ENCODE measurements at places on chromosomes 6 and 20.

GRCh38 chr6:72835749-72836148 is 213.9 kb downstream of the KCNQ5 start:
- DNase-seq, result no peak

DNA sequence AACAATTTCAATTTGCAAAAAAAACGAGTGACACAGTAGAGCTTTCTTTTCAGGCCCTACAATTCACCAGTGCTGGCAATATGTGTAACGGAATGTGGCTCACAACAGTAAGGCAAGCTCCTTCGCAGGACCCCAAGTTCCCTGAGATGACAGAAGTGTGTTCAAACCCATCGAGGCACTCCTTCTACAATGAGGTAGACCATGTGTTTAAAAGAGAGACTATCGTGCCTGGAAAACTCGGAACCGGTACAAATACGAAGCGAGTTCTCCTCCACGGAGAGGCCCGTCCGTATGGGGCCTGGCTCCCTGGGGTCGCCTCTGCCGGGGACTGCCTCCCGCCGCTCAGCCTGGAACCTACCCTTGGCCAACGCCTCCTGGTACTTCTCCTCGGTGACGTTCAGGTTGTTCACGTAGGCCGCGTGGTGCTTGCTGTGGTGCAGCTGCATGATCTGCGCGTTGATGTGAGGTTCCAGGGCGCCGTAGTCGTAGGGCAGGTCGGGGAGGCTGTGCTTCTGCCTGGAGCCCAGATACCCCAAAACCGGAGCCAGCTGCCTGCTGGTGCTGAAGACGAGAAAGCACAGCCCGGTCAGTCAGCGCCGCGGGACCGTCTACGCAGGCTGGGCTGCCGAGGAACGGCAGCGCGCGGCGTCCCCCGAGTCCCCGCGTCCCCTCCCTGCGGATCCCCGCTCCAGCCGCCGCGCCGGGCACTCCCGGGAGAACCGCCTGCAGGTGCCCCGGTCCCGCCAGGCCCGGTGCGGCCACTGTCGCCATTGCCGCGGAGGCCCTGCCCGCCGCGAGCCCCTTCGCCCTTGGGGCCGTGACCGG is 526 bp downstream of the SOD2 start:
- DNase-seq, result peak; percentile 24

- no peak for DNase-seq
These were observed 632.7 kb upstream of the PTCHD4 start for GRCh38 chr6:48743738-48744137.

- no peak for DNase-seq
These were observed 53.5 kb upstream of the BMP6 start for GRCh38 chr6:7672066-7673062.

GRCh38 chr6:45844986-45845385 is 170.7 kb downstream of the CLIC5 start:
- DNase-seq, result no peak

DNA sequence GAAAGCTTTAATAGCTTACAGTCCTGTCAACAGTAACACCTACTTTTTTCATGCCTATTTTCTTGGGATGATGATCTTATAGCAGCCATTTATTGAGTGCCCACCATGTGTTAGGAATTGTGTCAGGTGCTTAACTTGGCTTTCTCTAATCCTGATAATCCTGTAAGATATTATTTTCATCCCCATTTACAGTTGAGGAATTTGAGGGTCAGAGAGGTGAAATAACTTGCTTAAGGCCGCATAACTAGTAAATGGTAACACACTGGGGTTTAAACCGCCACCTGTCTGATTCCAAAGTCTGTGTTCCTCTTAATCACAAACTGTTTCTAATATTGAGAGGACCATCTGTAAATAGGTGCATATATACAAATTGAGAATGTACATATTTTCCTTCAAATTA is 55.5 kb downstream of the NCOA3 start:
- DNase-seq, result no peak

- no peak for DNase-seq
These were observed 720.4 kb upstream of the CHD6 start for GRCh38 chr20:42338294-42339201.

DNA sequence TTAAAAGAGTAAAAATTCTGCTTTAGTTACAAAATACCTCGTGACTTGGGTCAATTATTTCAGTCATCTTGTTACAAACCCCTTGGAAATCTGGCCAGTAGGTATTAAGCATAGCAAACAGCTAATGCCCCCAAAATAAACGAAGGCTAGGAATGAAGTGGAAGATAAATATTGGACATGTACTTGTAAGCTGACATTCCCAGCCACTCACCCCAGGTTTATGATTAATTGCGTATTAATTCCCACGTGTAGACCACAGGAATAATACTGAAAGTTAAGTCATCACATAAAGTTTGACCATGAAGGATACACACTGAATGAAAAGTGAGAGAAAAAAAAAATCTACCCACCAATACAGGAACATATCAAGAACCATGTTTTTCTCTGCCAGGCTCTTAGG is 936.5 kb upstream of the ADGRB3 start:
- no peak for DNase-seq

DNA sequence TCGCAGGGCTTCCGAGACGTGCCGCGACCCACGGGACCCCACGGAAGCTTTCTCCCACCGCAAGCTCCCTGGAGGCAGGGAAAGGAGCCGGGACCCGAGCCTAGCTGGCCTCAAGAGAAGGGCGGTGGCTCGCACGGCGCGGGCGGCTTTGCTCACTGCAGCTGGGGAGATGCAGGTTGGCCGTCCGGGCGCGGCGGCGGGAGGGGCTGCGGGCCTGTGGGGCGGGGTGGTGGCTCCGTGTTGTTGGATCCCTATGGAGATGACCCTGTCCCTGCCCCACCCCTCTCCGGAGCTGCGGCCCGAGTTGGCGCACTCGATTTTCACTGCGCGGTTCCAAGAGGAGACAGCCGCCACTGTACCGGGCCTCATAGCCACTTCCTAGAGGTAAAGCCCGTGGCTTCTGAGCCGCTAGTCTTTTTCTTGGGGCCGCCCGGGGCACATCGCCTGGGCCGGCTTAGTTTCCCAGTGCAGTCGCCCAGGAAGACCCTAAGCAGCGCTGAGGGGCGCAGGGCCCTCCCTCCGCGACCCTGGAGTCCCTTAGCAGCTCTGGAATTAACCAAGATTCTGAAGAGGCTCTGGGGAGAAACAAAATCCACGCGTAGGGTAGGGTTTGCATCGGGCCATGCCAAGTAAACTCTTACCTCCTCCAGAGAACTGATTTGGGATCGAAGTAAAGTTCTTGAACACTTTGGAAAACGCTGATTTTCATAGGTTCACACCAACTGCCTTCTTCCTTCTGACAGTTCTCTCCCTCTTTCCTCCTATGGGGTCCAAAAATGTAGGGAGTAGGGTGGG is at the start of gene ECT2L:
TSS of gene ECT2L (plus strand) at position 279 of the 795 bp plus-strand sequence. CDS start 17,188 bp downstream, outside the sequence.
- no peak for DNase-seq

GRCh38 chr20:43363506-43363905 is 94.2 kb upstream of the SRSF6 start:
- DNase-seq, result no peak

- no peak for DNase-seq
These were observed 158.3 kb downstream of the DOK5 start for GRCh38 chr20:54633374-54634355.

DNA sequence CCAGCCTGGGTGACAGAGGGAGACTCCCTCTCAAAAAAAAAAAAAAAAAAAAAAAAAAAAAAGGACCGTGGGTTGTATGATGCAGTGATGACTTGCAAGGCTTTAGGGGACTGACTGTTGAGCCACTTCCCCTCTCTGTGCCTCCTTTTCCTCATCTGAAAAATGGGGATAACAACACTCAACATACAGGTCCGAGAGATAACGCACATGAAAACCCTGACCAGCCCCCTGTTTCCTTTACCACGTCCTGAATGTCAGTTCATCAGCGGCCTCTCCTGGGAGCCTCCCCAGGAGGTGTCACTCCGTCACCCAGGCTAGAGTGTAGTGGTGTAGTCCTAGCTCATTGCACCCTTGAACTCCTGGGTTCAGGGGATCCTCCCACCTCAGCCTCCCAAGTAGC is 3.9 kb downstream of the SLA2 start:
- no peak for DNase-seq

- DNase-seq, result no peak
These were observed 38.4 kb downstream of the RRBP1 start for GRCh38 chr20:17643531-17644188.

- no peak for DNase-seq
These were observed 217.2 kb downstream of the LAMA2 start for GRCh38 chr6:129100164-129100563.

GRCh38 chr6:47832386-47833100 is 50.7 kb downstream of the OPN5 start:
- DNase-seq, result no peak

GRCh38 chr6:157610451-157610999 is 212.5 kb upstream of the SNX9 start:
- DNase-seq, result no peak

GRCh38 chr20:40916276-40916675 is 112.3 kb upstream of the TOP1 start:
- no peak for DNase-seq

DNA sequence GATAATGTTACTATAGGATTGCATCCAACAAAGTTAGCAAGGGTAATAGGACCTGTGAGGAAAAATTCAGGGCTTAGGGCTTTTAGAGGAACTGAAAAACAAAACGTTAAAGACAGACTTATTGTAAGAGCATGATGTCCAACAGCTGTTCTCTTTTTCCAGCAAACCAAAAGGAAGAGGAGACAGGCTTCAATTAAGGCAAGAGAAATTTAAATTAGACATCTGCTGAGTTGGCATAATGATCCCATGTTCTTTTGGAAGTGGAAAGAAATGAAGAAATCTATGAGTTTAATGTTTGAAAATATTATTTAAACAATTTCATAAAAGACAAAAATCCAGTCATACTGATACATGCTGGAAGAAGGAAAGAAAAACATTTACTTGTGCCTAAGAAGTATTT is 95.7 kb upstream of the HMGCLL1 start:
- DNase-seq, result no peak

DNA sequence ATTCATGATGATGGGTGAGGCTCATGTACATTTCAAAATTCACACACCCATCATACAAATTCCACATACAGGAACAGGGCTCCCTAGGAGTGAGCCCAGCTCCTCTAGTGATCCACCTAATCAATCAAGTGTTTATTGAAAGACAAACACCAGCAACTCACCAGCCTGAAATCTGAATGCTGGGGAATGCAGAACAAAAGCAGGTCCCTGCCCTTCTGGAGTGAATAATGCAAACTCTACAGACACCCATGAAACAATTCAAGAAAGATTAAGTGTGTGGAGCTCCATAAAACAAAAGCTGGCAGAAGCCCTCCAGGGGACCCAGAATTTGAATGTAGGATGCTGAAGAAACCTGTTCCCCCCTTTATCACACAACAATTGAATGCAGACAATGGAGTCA is 396.7 kb upstream of the JARID2 start:
- DNase-seq, result no peak

GRCh38 chr20:52290569-52290968 is 99.0 kb upstream of the ZFP64 start:
- DNase-seq, result no peak

DNA sequence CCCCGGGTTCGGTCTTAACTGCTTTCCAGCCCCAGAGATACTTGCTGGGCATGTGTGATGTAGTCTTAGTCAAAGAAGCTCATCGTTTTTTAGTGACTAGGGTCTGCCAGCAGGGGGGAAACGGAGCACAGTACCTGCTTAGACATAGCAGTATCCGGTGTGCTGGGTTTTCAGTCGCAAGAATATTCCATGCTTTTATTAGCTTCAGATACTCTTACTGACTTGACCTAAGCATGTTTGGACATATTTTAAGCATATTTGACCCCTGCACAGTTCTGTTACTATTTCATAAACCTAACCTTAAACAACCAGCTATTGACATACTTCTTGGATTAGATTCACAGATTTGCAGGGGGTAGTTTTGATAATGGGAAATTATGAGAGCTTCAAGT is 3.0 kb downstream of the E2F3 start:
- peak; percentile 33 for DNase-seq

DNA sequence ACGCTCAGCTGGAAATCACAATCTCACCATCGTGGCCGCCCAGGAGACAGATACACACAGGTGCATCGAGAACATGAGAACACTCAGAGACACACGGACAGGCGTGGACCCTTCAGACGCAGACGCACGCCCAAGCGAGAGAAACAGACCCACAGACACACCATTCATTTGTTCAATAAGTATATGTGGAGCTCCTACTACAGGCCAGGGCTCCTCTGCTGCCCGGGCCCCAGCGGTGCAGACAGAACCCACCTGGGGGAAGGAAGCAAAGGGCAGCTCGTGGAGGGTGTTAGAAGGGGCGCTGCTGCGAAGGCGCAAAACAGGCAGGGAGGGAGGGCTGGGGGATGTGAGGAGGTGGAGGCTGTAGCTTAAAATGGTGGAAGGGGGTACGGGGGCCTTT is 39.2 kb downstream of the SRC start:
- no peak for DNase-seq

DNA sequence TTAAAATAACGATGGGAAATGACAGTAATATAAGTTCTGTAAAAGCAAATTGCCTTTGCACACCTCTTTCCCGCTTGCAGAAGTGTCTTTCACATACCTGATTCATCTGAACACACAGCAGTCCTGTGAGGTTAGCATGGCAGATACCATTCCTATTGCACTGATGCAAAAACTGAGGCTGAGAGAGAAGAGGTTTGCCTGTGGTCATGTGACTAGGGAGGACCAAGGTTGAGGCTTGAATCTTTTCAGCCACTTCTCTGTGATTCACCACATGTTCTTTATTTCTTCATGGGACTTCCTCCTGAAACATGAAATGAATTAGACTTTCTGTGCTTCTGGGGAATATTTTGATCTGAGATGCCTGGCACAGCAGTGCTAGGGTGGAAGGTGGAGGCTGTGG is 92.9 kb downstream of the VEGFA start:
- no peak for DNase-seq

DNA sequence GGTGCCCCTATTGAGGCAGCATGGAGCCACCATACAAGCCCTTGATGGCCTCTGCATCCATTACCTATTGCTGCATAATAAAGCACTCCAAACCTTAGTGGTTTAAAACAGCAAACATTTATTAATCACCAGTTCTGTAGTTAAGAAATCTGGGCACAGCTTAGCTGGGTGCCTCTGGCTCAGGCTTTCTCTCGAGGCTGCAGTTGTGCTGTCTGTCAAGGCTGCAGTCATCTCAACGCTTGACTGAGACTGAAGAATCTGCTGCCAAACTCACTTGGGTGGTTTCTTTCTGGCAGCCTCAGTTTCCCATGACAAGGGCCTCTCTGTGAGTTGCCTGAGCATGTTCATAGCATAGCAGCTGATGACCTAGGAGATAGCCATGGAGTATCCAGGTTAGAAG is 207.4 kb upstream of the LRFN2 start:
- no peak for DNase-seq

- DNase-seq, result no peak
These were observed 15.2 kb downstream of the APMAP start for GRCh38 chr20:24977336-24977735.

- no peak for DNase-seq
These were observed 118.8 kb upstream of the PTCHD4 start for GRCh38 chr6:48229841-48230240.

Measured in activated T-helper 1 cell treated with anti-CD3 and anti-CD28 coated beads, Interleukin-2, amount 50 U/mL, for 16 hours (primary cell).